ENCODE measurements at places on chromosomes 12 and 14.

GRCh38 chr14:98598576-98598975 lies 673.4 kb downstream of the BCL11B start:
- no peak for DNase-seq

- DNase-seq, result no peak
Observed at GRCh38 chr12:120798696-120799095, 73.1 kb downstream of the ACADS start.

GRCh38 chr12:120939523-120939922 lies 35.4 kb upstream of the SPPL3 start:
- peak; percentile 10 for DNase-seq

- no peak for DNase-seq
Observed at GRCh38 chr12:45828402-45828801, 98.9 kb downstream of the ARID2 start.

DNA sequence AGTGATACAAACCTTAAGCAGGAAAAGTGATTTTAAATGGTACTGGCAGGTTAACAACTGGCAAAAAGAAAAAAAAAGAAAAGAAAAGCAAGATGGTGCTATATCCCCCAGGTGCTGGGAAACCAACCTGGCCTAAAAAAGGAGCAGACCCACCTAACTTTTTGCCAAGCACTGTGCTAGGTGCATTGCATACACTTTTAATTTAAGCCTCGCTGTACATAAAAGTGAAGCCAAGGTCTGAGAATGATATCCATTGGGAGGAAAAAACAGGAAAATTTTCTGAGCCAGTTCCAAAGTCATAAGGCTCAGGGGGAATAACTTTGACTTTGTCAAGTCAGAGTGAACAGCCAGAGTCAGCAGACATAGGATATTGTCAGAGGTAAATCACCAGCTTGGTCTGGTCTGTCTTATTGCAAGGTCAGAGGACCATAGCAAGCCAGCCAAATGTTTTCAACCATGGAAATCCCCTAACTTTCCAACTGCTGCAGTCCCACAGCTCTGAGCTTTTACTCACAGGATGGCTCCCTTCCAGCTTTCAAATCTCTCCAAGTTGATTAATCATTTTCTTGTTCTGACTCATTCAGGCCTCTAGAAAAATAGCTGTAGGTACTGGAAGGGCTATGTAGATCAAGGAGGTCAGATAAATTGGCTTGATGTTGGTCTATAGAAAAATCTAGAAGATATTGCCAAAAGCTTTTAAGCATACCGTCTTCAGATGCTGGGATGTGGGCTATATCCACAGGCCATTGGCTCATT lies 412.9 kb downstream of the RAD51B start:
- peak; percentile 100 for DNase-seq

DNA sequence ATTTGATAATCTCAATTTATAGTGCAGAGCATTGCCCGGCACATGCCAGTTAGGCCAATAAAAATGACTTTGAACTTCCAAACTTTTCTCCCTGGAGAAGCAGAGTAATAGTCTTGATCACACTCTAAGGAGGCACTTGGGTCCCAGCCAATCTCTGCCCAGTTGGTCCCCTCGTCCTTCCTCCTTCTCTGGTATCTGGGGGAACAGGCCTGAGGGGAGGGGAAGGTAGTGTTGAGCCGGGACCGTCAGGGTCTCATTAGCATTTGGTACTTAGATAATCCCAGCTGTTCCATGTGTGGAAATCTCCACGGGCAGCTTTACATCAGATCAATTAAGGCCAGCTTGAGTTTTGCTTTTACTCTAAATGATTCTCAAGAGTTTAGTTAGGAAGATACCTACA lies 70.1 kb downstream of the ZNF641 start:
- DNase-seq, result no peak

- DNase-seq, result no peak
Observed at GRCh38 chr12:39502726-39503125, 59.8 kb upstream of the KIF21A start.

- DNase-seq, result no peak
Observed at GRCh38 chr12:92419201-92419600, 273.6 kb upstream of the BTG1 start.

GRCh38 chr14:55454264-55455002 lies 14.0 kb upstream of the TBPL2 start:
- peak; percentile 63 for DNase-seq

DNA sequence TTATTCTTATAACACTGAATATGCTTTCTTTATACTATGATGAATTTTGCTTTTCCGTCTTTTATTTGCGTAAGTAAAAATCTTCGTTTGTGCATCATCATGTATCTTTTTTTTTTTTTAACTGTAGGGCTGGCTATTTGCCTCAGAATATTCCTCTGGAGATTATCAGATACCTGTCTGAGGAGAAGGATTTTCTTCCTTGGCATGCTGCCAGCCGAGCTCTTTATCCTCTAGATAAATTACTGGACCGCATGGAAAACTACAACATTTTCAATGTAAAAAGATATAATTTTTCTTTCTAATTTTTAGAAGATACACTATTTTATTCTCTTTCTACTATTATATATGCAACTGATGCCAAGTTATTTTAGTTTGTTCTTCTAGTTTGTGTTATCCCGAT lies 346.6 kb downstream of the TRHDE start:
- DNase-seq, result no peak

DNA sequence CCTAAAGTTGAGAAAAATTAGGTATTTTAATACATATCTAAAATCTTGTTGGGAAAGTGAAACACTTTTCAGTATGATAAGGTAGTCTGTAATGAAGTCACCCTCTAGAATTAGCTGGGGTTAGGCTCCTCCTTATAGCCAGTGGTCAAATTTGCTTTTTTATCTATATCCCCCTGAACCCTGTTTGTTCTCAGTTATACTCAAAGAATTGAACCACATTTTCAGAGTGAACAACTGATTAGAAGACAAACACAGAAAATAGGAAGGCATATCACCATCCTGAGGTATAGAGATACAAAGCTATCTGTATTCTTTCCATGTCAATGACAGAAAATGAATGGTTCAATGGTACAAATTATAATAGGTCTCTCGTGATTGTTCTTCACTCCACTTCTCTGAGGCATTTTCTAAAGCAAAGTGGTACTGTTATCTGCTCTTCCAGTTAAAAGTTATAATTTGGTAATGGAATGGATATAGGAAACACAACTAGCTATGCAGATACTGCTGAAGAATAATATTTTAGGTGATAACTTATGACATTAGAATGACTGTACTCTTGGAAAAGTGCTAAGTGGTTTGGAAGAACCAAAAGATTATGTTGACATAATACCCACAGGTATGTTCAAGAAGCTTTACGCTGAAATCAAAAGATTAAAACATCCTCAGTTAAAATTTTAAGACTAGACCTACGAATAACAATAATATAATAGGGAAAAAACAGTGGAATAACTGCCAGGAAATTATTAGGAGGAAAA lies 27.6 kb downstream of the WASHC3 start:
- DNase-seq, result no peak

GRCh38 chr14:89342049-89342448 lies 75.0 kb downstream of the FOXN3 start:
- no peak for DNase-seq

- DNase-seq, result no peak
Observed at GRCh38 chr12:5945071-5946008, at the start of gene ANO2. TSS of gene ANO2 (minus strand) at chr12:5945259. CDS start at chr12:5945217, 42 bp downstream.
